ENCODE measurements at places on chromosomes 7 and 10.

DNA sequence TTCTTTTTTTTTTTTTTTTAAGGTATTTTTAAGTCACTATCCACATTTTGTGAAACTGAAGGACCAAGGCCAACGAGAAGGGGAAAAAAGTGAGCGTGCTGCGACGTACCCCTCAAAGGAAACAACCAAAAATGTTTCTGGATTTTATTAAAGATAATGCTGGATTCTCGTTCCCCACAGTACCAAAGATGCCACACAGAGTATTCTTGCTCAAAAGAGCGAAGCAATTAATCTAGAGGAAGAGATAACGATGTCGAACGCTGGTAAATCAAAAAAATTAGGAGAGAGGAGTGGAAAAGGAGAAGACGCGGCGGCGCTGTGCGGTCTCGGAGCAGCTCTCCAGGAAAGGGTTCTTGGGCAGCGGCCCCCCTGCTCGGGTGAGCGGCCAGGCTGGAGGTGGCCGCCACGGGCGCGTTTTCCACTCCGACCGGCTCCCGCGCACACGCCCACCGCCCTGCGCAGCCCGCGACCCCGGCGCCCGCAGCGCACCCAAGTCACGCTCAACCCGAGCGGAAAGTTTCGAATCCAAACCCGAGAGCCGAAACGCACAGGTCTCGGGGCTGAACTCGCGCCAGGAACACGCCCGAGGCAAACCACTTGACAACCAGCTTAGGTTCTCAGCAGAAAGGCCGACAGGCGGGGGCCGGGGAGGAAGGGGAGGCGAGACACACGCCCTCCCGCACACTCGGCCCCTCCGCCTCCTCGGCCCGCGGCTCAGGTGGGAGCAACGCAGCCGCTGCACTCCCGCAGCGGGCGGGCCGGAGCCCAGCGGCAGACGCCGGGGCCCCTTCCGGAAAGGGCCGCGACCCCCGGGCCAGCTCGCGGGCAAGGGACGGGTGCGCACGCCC lies 989 bp downstream of the SRPK2 start:
- peak; percentile 42 for DNase-seq

DNA sequence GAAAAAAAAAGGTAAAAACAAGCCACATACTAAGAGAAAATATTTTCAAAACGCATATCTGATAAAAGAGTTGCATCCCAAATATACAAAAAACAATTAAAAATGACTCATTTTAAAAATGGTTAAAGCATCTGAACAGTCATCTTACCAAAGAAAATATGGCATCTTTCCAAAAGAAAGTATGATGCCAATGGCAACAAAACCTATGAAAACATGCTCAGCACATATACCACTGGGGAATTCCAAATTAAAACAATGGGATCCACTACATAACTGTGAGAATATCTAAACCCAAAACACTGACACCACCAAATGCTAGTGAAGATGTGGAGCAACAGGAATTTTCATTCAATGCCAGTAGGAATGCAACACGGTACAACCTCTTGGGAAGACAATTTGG lies 39.3 kb downstream of the VSTM2A start:
- no peak for DNase-seq

DNA sequence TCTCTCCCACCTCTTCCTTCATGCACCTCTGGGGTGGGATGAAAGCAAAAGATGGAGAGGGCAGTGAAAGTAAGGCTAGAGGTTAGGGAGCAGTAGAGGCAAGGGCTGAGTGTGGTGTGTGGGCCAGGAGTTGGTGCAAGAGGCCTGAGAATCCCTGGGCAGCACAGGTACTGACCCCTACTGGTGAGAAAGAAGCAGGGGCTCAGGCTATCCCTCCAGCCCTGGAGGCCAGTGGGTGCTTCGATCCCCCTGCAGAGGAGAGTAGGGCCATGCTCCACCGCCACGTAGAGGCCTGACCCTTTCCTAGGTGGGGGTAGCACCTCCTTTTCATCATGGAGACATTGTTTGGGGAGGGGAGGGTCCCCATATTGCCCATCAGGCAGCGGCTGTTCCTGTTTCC lies 9.8 kb downstream of the CDHR1 start:
- no peak for DNase-seq

GRCh38 chr7:148336411-148336810 lies 254.2 kb upstream of the C7orf33 start:
- DNase-seq = no peak

- DNase-seq = no peak
Measured at GRCh38 chr7:151438864-151439601, 908 bp downstream of the CRYGN start.
